T1000 (cell line): ENCODE measurements at places on chromosomes 16 and 17.

GRCh38 chr16:85615852-85616606 is 2.9 kb downstream of the GSE1 start:
- peak; percentile 3 for DNase-seq

DNA sequence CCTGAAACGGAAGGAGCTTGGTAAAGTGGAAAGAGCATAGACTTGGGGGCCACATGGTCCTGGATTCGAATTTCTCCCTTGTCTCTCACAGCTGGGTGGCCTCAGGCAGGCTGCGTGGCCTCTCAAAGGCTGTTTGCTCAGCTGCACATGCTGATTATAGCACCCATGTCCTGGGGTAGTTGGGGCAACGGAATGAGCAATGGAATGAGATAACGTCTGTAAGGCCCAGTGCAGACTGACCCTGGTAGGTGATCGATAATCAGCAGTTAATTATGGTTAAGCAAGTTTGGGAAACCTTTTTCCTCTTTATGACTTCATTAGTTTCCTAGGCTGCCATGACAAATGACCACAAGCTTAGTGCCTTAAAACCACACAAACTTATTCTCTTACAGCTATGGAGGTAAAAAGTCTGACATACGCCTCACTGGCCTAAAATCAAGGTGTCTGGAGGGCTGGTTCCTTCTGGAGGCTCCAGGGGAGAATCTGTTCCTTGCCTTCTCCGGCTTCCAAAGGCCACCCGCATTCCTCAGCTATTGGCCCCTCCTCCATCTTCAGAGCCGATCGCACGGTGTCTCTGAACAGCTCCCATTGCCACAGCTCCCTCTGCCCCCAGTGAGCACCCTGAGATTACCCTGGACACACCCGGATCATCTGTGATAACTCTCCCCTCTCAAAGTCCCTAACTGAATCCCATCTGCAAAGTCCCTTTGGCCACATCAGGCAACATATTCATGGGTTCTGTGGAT is 294.9 kb upstream of the FOXF1 start:
- DNase-seq: no peak

DNA sequence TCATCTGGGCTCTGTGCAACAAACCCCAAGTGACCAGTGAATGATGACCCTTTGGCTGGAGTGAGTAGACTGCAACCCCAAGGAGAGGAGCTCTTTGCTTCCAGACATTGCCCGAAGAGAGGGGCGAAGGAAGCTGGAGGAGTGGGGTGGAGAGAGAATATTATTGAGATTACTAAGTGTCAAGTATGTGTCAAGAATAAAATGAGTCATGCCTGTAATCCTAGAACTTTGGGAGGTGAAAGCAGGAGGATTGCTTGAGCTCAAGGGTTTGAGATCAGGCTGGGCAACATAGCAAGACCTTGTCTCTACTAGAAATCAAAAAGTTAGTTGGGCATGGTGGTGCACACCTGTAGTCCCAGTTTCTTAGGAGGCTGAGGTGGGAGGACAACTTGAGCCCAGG is 142.0 kb upstream of the CCL2 start:
- DNase-seq: no peak

DNA sequence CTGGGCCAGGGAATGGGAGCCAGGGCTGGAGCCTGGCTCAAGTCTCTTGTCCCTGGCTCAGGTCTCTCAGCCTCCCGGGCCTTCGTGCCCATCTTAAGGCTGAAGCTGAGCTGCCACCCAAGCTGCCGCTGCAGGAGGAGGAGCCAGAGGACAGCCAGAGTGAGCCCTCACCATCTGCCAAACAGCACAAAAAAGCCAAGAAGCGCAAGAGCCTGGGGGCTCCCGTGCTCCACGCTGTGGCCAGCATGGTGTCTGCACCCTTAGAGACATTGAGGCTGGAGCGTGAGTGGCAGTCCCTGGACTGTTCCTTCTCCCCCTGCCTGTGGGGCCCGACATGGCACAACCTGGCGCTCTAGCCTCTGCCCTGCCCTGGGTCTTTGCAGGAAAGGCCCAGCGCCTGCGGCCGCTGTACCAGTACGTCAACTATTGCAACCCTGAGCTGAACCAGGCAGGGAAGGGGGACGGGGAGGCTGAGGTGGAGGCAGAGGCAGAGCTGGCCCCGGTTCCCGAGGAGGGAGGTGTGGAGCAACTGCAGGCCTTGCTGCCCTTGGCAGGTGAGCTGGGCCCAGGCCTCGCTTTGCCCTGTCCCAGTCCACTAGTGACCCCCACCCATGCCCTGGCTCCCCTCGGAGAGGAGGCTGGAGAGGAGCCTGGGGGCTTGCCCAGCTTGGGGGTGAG is 1.3 kb downstream of the C16orf86 start:
- peak; percentile 63 for DNase-seq

- no peak for DNase-seq
Measured at GRCh38 chr17:5919089-5919488, 151.1 kb upstream of the WSCD1 start.

- DNase-seq: no peak
Measured at GRCh38 chr17:57945996-57946797, 9.0 kb downstream of the CUEDC1 start.

GRCh38 chr16:12544477-12545296 is 259.0 kb downstream of the CPPED1 start:
- no peak for DNase-seq

DNA sequence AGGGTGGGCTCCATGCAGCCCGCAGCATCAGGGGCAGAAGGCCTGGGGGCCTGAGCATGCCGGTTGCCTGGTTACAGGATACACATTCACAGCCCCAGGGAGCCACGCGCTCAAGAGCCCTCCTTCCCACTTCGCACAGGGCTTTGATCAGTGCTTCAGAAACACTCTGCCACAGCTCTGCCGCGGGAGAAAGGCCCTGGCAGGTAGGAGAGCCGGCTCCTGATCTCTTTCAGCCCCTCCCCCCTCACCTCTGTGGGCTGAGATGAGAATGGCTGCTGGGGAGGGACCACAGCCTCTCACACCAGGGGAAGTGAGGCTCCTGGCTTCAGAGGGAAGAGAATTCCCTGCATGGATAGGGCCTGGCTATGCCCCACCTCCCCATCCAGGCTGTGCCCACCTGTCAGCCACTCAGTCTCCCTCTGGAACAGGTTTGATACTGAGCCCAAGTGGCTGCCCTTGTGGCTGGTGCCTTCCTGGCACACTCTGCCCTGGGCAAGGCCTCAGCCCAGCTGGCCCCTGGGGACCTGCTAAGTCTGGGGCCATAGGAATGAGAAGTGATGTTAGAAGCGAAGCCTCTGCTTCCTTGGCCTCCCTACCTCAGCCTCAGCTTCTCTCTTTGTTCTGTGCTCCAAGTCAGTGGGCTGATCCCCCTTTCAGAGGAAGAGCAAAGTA is 8.6 kb downstream of the DOK4 start:
- no peak for DNase-seq

- DNase-seq: no peak
Measured at GRCh38 chr16:58850678-58851020, 116.5 kb upstream of the GOT2 start.

- DNase-seq: no peak
Measured at GRCh38 chr17:61299517-61300513, 99.8 kb upstream of the TBX2 start.

GRCh38 chr16:49748322-49748721 is 107.6 kb downstream of the ZNF423 start:
- peak; percentile 30 for DNase-seq

GRCh38 chr17:78313735-78314648 is 45.9 kb downstream of the SOCS3 start:
- peak; percentile 42 for DNase-seq

- DNase-seq: no peak
Measured at GRCh38 chr16:17266608-17267313, 204.0 kb downstream of the XYLT1 start.

GRCh38 chr17:65629234-65629690 is 67.8 kb upstream of the AXIN2 start:
- DNase-seq: peak; percentile 28

DNA sequence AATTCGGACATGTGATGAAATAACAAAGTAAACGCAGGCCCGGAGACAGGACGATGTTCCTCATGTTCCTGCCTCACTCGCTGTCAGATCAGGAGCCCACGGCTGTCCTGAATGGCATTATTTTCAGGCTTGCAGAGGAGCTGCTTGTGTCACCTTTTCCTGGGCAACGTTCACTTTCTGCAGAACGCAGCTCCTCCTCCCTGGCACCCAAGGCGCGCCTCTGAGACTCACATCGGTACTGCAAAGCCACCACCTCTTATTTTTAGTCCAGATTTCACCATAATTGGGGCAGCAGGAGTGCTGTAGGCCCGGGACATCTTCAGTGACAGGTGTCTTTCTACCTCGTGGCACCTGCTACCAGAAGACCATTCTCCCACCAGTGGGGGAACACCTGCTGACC is 8.0 kb upstream of the C16orf96 start:
- no peak for DNase-seq

- no peak for DNase-seq
Measured at GRCh38 chr17:82962163-82962720, 117.2 kb upstream of the METRNL start.

- no peak for DNase-seq
Measured at GRCh38 chr17:52209507-52209906, 51.0 kb upstream of the CA10 start.

DNA sequence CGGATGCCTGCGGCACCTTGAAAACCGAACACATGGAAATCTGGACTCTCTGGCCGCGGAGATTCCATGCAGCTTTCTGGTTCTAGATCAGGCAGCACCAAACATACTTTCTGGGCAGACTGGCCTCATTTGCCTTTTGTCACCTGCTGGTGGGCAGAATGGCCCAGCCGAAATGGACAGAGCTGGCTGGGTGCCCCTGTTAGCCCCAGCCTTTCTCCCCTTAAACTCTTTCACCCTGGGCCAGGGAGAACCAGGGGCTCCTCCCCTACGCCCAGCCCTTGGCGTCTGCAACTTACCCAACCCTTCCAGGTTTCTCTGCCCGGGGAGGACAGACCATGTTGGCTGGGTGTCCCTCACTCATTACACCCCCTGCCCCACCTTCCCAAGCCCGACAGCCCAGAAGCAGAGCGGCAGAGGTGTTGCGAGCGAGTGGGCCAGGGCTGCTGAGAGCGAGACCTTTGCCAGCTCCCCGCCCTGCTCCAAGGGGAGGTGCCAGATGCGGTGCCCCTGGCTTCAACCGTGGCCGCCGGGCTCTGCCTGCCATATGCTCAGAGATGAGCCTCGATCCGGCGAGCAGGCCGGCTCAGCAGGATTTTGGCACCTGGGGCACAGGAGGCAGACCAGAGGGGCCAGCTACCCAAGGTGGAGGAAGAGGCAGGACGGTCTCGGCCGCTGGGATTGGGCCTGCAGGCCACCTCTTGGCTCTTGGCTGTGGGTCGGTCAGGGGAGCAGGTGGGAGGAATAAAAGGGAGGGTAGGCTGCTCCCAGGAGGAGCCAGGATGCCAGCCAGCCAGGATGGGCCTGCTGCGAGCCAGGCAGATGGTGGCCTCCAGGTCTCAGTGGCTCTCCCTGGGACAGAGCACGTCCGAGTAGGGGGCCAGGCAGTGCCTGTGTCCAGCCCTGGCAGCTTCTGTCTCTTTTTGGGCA is 191.3 kb downstream of the NTN1 start:
- DNase-seq: no peak

DNA sequence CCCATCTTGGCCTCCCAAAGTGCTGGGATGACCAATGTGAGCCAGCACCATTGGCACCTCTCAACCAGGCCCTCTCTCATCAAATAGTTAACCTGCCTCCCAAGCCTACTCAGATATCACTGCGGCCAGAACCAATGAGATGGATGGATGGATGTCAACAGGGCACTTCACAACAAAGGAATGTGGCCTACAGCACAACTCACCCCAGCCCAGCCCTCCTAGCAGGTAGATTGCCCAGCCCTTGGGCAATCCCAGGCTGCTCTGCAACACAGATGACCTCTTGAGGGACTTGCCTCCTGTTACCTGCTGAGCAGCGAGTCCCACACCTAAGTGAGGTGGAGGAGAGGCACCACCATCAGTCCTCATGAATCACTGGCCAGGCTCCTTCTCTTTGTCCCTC is 22.6 kb upstream of the KIFC3 start:
- no peak for DNase-seq

DNA sequence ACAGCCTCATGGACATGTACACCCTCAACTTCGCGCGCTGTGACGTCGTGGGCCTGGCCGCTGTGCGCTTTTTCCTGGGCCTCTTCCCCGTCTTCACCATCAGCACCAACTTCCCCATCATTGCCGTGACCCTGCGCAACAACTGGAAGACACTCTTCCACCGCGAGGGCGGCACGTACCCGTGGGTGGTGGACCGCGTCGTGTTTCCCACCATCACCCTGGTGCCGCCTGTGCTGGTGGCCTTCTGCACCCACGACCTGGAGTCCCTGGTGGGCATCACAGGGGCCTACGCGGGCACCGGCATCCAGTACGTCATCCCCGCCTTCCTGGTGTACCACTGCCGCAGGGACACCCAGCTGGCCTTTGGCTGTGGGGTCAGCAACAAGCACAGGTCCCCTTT is 23.5 kb downstream of the GRIN2C start:
- no peak for DNase-seq

GRCh38 chr16:3577302-3577752 is at the start of gene NLRC3:
Gene NLRC3, minus strand, starts transcription at chr16:3577403. Its CDS starts 12,367 bp downstream, at chr16:3565036.
- DNase-seq: no peak

DNA sequence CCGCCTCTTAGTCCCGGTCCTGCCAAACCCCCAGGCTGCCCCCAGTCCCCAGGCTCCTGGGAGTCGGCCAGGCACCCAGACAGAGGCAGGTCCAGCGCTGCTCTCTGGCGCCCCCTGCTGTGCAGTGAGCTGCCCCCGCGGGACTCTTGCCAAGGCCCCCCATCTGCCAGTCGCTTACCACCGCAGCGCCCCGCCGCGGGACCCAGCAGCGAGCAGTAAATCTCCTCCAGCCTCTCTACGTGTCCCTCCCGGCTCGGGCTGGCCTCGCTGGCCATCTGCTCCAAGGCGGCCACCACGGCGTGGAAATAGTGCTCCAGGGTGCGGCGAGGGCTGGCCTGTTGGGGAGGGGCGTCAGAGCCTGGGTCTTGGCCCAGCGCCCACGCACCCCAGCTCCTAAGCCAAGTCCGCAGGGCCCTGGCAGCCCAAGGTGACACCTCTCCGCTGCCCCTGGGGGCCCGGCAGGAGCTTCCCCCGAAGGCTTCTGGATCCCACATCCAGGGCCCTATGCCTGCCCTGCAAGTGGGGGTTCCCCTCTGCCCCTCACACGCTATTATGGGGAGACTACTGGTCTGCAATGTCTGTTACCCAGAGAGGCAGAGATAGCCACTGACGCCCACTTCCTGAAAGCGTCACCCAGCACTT is 33.7 kb upstream of the MFSD6L start:
- no peak for DNase-seq

DNA sequence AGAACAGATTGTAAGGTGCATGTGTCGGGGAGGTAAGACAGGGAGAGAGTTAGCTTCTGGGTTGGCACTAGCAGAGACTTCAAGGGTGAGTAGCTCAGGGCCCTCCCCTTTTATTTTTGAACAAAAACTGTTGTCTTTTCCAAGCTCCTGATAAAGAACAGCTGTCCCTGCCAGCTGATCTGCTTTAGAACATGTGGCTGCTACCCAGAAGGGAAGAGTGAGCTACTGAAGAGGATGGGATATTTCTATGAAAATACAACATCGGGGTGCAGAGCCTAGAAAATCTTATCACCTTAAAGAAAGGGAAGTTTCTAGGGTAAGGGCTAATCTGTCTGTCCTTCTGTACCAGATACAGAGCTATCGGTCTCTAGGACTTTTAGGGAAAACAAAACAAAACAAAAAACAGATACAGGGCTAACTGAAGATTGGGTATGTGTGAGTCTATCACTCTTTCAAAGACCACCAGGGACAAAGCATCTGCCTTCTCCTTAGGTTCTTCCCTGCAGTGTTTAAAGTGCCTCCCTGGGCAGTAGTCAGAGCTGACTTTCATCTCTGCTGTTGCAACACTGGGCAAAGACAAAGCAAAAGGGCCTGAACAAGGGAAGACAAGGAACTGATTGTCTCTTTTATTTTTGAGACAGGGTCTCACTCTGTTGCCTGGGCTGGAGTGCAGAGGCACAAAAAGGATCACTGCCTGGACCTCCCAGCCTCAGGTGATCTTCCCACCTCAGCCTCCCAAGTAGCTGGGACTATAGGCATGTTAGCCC is 5.0 kb upstream of the DHRS13 start:
- DNase-seq: no peak
